ENCODE measurements at places on chromosomes 1 and 21.
A peak's percentile ranks its signal among the peaks of the same experiment; 100 is the strongest.

DNA sequence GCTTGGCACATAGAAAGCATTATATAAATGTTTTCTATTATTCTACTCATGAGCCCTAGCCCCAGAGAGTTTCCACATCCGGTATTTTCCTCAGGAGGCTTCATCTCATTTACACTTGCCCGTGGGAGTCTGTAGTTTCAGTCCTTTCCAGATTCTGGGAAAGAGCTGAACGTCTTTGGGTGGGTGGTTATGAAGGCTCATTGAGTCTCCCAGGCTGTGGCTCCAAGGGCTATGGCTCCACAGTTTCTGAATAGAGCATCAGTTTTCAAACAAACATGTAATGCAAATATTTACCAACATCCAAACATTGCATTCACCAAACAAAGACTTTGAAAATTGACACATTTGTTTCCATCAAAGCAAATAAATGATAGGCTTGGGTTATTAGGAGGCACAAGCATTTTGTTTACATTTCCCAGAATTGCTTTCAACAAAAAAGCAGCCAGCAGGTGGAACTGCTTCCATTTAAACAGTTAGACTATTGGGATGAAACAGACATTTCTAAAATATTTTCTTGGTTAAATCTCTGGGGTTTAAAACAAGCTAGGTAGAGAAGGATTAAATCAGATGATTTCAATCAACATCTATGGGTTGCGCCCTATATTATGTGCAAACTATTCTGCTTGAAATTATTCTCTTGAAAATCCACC lies 1.3 kb upstream of the LEMD1 start:
- no peak for DNase-seq

GRCh38 chr1:155499953-155500639 lies 62.5 kb downstream of the ASH1L start:
- DNase-seq: no peak

DNA sequence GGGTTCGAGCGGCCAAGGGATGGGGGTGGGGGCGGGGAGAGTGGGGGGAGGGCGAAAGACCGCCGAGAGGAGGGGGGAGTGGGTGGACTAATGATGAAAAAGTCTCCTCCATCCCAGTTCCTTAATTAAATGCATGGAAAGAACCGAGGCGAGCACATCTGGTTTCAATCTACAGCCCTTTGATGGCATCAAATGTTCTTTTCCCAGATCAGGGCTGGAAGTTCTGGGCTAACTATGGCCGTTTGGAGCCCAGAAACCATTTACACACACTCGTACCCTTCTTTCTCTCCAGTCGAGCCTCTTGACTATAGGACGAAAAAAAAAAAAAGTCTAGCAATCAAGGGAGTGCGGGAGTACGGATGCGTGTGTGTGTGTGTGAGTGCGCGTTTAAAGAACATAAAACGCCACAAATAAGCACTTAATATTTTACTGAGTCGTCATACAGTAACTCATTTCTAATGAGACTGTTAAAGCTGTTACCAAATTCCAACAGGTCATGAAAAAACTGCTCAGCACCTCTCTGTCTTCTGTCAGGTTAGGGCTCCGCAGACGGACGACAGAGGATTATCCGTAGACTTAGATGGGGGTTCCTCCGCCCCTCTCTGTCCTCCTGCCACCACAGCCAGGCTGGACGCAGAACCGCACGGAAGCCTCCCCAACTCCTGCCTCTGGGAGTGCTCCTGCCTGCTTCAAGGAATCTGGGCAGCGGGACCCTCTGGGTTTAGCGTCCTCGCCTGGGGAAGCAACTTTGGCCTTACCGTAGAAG lies 2.1 kb upstream of the PRRX1 start:
- DNase-seq: no peak

- DNase-seq: no peak
These were observed 82.1 kb downstream of the GFI1 start for GRCh38 chr1:92404661-92405060.

- peak; percentile 30 for DNase-seq
These were observed 1.7 kb downstream of the PIP5K1A start for GRCh38 chr1:151199873-151200581.

DNA sequence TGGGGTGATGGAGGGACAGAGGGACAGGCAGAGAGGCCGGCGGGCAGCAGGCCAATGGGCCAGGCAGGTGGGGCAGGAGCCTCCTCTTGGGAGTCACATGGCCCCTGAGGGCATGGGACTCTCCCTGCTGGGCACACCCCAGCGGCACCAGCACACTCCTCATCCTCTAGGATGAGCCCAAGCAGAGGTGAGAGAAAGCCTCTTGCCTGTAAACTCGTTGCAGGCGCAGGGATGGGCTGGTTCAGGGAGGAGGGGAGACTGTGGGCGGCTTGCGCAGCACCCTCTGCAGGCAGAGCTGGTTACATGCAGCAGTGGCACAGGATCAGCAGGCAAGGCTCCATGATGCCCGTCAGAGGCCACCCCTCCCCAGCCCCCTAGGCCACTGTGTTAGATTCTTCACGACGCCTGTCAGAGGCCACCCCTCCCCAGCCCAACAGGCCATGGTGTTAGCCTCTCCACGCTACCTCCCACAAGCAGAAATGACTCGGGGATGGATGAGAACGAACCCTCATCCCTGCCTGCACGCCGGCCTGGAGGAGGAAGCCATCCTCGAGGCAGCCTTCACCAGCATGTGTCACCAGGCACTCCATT lies 209.7 kb upstream of the VAMP3 start:
- DNase-seq: no peak

Data from kidney capillary endothelial cell (primary cell).